ENCODE measurements at places on chromosomes 4 and X.
A peak's percentile ranks its signal among the peaks of the same experiment; 100 is the strongest.

DNA sequence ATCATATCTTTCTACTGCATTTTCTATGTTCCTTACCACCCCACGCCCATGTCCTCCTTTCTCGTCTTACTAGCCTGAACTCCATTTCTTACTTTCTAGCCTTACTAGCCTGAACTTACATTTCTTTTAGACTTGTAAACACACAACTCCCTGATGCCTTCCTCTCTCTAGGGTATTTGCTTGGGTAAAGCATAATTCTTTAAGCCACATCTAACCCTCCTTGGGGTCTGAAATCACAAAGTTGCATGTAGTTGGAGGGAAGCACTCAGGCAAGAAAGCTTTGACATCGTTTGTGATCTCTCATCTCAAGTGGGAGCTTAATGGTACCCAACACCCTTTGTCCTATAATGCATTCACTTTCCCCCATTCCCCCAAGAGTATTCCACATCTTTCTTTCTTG, 124.4 kb downstream of the SPOCK3 start:
- no peak for DNase-seq

DNA sequence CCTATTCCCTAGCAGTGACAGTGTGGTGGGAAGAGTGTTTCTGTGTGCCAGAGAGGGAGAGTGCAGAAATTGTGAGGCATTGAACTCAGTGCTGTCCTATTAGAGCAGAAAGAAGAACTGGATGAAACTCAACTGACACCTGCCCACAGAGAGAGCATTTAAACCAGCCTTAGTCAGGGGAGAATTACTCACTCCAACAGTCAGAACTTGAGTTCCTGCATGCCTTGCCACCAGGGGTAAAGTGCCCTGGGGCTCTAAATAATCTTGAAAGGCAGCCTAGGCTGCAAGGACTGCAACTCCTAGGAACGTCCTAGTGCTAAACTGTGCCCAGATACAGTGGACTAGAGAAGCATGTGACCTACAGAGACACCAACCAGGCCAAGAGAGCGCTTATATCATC, 12.8 kb downstream of the CYSLTR1 start:
- DNase-seq, result no peak

DNA sequence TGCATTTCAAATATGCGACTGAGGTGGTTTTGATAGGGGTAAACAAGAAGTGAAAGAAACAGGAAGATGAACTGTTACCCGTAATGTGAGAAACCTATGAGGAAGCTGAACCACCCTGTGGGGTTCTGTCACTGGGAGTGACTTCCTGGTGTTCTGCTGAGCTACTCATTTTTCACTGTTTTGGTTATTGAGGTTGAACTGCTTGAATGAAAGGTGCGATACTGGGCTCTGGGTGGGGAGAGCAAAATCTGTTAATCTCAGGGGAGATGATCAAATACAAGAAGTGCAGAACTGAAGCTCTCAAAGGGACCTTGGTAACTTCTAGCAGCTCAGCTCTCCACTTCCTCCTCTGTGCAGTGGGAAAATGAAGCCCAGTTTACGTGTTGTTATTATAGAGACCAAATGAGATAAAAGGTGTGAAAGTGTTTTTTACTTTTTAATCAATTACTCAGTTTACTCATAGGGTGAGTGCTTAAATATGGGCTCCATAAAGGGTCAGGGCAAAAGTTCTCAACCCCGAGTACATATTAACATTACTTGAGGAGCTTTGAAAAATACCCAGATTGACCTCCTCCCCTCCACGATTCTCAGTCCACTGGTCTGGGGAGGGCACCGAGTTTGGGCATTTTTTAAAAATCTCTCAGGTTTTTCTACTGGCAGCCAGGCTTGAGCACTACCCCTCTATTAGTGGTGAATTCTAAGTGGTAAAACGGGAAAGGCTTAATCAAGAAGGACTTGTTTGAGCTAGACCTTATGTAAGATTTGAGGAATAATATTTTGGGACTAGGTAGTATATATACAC, 66.7 kb downstream of the COQ2 start:
- no peak for DNase-seq

DNA sequence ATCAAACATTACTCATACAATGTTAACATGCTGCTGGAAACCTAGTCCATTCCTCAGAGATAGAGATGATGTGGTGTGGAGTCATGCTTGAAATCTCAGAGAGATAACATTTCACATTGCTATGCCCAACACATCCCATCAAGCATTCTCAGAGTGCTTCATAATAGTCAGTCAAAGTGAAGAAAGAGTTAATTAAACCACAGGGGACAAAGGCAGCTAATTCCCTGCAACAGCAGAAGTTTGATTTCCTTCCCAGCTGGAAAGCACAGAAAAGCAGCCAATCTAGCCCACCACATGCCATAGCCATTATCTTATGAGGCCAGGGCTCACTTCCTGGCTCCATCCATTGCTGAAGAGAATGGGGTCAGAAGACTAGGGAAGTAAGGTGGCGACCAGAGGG, 8.9 kb downstream of the KDR start:
- DNase-seq, result peak; percentile 81

DNA sequence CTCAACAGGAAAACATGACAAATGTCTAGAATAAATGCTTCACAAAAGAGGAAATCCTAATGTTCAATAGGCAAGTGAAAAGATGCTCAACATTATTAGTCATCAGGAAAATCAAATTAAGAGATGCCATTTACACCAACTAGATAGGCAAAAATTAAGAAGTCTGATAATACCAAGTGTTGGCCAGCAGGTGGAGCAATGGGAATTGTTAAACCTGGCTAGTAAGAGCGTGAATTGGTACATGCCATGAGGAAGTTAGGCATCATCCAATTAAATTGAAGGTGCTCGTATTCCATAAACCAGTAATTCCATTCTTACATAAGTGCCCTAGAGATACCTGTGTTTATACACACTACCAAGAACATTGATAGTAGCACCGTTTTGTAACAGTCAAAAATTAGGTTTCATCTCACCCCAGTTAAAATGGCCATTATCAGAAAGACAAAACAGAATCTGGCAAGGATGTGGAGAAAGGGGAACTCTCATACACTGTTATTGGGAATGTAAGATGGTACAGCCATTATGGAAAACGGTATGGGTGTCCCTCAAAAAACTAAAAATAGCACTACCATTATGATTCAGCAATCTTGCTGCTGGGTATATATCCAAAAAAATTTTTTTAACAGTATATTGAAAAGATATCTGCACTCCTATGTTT, 14.0 kb upstream of the ZCCHC18 start:
- peak; percentile 36 for DNase-seq

DNA sequence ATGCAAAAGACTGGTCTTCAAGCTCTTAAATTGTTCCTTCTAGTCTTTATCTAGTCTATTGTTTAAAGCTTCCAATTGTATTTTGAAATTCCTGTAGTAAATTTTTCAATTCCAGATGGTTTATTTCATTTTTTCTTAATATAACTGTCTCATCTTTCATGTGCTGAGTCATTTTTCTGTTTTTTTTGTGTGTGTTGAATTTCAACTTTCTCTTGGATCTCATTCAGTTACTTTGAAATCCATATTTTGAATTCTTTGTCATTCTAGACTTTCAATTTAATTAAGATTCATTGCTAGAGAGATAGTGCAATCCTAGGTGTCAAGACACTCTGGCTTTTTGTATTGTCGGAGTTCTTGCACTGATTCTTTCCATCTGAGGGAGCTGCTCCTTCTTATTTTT, 128.0 kb upstream of the PRKG2 start:
- DNase-seq, result no peak

DNA sequence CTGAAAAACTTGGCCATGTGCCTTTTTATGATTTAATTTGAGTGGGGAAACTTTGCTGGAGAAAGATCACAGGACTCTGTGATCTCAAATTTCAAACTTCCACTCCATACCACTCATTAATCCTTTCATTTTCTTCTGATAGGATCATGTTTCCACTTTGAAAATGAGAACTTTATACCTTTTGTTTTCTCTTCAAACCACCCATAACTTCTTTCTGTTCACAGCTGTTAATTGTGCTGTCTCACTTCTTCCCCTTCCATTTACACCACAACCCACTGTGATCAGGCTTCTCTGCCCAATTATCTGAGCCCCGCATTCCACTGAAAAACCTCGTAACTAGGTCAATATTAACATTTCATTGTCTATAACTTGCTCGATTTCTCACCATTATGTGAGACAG, 47.0 kb upstream of the ARSJ start:
- no peak for DNase-seq

GRCh38 chr4:157514711-157515110, 294.2 kb downstream of the GRIA2 start:
- DNase-seq, result no peak

DNA sequence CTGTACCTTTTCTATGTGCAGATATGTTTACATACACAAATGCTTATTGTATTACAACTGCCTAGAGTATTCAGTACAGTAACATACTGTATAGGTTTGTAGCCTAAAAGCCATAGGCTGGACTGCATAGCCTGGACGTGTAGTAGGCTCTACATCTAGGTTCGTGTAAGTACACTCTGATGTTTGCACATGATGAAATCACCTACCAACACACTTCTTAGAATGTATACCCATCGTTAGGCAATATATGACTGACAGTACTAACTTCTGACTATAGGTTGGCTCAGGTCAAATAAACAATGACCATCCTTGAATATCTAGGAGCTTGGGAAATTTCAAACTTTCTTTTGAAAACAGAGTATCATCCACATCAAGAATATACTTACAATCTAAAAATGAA, 139.0 kb downstream of the CORIN start:
- DNase-seq, result no peak

GRCh38 chr4:44679060-44679459, 840 bp downstream of the GUF1 start:
- no peak for DNase-seq

DNA sequence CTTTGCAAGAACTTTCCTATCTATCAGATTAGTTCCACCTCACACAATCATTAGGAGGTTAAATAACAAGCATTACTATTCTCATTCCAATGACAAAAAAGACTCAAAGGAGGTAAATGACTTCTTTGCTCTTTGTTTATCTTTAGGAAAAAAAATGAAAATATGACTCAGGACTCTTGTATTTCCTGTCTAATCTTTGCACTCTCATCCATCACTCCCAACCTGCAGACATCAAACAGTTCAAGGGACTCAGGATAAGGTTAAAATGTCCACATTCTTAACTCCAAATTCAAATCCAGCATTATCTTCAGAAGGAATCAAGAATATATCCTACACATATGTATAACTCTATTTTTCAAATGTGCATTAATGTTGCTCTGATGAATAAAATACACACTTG, 139.6 kb downstream of the UNC5C start:
- peak; percentile 4 for DNase-seq

- no peak for DNase-seq
These were observed 55.3 kb downstream of the ZFYVE28 start for GRCh38 chr4:2363056-2363721.

- DNase-seq, result no peak
These were observed 113.4 kb upstream of the HPGD start for GRCh38 chr4:174635732-174636131.

GRCh38 chr4:3436798-3437581, 4.8 kb upstream of the HGFAC start:
- DNase-seq, result peak; percentile 12

DNA sequence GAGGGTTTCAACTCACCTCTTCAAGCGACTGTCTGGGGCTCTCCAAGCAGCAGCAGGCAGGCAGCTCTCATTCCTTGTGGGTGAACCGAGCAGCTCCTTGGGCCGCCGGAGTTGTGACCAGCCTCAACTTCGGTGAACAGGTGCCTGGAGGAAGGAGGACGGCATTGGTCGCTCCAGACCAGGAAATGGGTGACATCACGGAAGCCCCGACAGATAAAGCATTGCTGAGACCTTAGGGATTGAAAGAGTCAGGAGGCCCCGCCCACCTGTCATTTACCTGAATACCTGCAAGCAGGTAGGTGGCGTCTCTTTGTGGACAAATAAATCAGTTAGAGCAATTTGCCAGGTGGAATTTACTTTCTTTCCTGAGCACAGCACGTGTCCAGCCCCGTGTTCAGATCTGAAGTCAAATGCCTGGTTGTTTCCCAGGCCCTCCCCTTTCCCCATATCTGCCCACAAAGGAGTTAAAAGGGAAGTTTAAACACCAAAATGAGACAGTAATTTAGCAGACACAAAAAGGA, at the start of gene LNX1:
LNX1 (minus strand) TSS at position 115 of the 521 bp plus-strand sequence. CDS start 17,484 bp downstream, outside the sequence.
- DNase-seq, result no peak

DNA sequence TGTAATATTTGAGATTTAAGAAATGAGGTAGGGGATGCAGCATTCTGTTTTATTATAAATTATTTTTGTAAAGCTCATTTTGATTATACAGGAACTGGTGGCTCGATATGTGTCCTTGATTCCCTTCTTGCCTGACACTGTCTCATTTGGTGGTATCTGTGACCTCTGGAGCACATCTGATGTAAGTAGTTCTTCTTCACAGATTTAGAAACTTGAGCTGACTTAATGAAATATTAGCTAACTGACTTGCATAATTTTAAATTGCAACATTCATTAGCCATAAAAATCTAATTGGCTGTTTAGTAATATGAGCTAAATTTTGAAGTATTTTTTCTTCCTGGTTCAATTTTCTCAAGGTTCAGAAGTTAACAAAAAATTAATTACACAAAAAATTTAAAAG, 69.1 kb downstream of the FBXL5 start:
- no peak for DNase-seq

DNA sequence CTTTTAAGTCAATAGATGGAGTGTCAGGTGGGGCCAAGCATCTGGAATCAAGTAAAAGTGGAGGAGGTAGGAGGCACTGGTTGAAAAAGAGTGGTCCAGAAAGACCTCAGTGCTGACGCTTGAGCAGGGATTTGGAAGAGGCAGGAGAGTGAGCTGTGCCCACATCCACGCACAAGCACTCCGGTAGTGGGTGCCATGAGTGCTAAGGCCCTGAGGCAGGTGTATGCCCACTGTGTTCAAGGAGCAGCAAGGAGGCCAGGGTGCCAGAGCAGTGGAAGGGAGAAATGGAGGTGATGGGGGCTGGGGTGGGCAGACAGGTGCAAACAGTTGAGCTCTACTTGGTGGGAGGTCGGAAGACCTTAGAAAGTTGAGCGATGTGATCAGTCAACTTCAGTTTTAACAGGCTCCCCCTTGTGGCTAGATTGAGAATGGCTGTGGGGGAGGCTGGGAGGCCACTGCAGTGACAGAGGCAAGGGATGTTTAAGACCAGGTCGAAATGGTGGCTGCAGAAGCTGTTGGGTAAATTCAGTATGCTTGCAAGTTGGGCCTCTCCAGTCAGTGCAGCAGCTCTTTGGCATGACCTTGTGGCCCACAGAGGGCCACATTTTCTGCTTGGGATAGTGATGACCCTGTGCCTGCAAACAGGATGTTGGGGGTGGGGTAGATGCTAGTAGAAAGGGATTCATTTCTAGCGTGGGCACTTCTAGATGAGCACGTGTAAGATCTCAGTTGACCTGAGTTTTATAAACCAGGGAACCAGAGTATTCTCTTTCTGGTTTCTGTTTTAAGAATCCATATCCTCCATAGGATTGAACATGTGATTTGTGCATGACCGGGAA, 12.7 kb downstream of the TKTL1 start:
- DNase-seq, result peak; percentile 41

- DNase-seq, result no peak
These were observed 582.8 kb upstream of the CPEB2 start for GRCh38 chr4:14419516-14419915.

Measured in brain microvascular endothelial cell (primary cell).